ENCODE measurements at places on chromosomes 5 and 9.

DNA sequence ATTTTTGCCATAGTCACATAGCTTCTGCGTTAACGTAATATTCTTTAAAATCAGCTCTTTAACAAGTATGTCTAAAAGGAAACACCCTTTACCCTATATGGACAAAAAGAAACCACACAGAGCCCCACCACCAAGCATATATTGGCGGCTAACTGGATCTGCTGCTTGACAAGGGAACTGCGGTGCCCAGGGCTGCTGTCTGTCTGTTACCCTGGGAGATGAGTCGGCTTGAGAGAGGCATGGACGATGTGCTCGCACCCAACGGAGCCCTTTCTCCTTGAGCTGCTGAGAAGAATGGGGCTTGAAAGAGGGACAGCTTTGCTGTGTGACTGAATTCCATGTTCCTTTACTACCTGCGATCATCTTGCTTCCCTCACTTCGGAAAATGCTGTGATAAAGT lies 158.6 kb upstream of the SHB start:
- no peak for DNase-seq

- peak; percentile 21 for DNase-seq
Observed at GRCh38 chr9:111013250-111013649, 25.0 kb downstream of the LPAR1 start.

DNA sequence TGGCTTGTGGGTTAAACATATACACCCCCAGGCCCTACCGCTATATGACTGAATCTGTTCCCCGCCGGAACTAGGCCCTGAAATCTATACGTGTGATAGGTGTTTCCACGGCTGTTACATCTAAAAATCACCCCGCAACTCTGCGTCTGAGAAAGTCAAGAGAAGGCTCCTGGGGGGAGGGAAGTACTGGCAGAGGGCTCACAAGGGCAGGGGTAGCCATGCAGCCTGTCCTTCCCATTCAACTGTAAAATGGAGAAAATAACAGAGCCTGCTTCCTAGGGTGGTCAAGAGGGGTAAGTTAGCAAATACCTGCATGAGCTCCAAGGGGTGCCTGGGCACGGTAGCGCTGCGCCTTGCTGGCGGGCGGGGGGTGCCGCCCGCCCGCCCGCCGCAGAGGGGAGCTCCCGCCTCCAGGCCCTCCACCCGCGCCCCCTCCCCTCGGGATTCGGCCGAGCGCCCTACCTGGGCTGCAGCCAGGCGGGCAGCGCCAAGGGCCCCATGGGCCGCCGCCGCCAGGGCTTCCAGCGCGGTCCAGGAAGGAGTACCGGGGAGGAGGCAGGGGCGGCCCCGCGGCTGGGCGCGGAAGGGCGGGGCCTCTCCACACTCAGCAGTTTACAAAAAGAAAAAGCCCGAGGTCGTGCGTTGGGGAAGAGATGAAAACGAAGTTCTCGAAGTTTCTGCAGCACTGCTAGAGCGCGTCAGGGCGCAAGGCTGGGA lies at the start of gene HACD4:
HACD4 (minus strand) TSS at position 550 of the 717 bp plus-strand sequence; CDS start at position 500, 50 bp downstream.
- peak; percentile 18 for DNase-seq

- DNase-seq = no peak
Observed at GRCh38 chr5:135505973-135506372, 29.8 kb downstream of the NEUROG1 start.

DNA sequence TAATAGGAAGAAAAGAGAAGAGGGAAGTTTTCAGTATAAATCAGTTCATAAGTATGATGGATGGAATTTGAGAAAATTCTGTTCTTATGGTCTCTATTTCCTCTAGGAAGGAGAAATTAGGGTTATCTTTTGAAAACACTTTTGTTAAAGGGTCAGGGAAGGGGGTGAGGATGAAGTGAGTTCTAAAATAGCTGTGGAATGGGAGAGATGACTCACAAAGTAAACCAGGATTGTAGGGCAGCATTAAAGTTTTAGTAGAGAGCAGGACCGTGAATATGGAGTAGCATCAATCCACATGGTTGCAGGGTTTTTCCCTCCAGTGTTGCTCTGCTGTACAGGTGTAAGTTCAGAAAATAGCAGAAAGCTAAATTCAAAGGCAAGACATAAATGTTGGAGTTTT lies 32.4 kb downstream of the MUSK start:
- no peak for DNase-seq

DNA sequence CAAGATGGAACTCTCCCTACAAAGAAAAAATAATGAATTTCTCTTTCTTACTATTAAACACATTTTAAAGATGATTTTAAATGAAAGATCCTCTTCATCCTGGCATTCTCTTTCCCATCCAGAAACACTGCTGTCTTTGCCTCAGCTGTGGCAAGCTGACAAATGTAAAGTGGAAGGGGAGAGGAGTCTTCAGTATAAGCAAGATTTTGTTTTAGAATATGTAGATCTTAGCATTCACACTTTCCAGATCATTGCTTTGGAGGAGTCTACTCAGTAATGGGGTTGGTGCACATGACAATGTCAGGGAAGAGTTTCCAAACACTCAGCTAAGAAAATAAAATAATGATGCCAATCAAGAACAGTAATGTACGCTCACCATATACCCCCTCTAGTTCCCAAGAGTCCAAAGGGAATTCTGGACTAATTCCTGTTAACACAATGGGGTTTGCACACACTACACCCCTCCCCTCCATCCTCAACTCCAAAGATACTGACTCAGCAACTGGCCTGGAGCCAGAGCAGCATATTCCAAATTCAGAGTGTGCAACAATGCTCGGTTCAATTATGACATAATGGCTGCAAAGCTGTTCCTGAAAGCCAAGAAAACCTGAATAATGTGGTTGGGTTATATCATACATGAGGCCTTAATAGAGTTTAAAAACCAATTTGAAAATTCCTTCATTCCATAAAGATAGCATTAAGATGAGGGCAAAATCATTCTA lies 4.6 kb downstream of the C5orf63 start:
- no peak for DNase-seq

DNA sequence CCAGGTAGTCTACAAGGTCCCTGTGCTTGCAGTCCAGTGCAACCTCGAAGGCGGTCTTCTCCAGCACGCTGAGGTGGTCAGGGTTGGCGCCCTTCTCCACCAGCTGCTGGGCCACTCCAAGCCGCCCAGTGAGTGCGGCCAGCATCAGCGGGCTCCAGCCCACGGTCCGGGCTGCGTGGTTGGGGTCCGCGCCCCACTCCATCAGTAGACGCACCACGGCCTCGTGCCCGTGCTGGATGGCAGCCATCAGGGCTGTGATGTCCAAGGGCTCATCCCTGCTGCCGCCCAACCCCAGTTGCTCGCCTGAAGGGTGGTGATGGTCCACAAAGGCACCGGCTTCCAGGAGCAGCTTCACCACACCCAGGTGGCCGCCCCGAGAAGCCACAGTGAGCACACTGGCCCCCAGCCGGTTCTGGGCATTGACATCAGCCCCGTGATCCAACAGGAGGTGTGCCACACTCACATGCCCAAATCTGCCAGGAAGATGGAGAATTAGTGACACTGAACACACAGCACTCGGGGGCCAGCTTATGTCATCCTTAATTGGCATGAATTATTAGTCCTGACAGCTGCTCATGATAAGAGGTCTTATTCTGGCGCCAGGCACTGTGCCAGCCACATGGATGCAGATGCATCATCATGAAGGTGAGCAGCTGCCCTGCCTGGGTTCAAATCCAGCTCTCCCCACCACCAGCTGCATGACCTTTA lies 6.1 kb downstream of the ANKS6 start:
- DNase-seq = no peak

- no peak for DNase-seq
Observed at GRCh38 chr5:31983851-31984250, 190.3 kb downstream of the GOLPH3 start.

- DNase-seq = no peak
Observed at GRCh38 chr5:153658149-153658548, 167.7 kb downstream of the GRIA1 start.

DNA sequence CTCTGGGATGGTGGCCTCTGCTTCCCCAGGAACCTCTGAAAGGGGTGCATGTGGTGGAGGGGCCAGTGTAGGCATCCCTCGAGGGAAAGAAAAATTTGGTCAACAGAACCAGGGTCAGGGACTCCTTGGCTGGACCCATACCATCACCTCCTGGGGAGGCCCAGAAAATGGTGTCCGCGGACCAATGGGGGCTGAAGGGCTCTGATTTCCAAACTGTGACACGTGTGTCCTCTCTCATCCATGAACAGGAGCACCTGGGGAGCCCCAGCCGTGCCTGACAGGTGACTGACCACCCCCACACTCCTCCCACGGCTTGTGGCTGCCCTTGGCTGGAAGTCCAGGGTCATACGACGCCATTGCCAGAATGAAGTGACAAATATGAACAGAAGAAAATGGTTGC lies 3.9 kb downstream of the FCN2 start:
- no peak for DNase-seq

- DNase-seq = no peak
Observed at GRCh38 chr5:83107692-83108420, 30.5 kb downstream of the XRCC4 start.

DNA sequence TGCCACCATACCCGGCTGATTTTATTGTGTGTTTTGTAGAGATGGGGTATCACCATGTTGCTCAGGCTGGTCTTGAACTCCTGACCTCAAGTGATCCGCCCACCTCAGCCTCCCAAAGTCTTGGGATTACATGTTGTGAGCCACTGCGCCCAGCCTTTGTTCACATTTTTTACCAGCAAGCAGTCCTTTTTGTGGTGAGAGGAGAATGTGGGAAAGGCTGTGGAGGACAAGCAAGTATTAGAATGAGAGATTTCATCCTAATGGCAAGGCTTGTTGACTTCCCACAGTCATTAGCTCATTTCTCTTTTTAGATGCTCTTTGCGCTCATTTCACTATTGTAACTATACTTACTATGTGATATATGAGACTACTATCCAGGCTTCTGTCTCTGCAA lies 6.1 kb downstream of the IL31RA start:
- DNase-seq = no peak

DNA sequence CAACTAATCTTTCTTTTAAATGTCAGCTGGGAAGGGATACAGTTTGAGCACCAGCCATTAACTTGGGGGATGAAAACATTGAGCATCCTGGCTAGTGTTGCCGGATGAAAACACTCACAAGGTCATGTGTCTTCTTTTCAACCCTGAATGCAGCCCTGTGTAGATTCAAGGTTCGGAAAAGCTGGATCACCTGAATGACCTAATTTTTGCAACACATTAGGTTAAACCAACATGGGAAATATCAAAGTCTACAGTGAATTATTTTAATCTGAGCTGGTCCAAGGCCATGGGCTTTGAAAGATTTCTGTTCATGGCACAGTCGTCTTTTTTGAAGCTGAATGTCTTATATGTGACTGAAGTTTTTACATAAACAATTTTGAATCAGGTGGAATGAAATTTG lies 281.2 kb downstream of the ARHGEF28 start:
- no peak for DNase-seq

- DNase-seq = no peak
Observed at GRCh38 chr9:137785704-137786161, 91.8 kb upstream of the CACNA1B start.

GRCh38 chr9:14097215-14097614 lies 216.7 kb downstream of the NFIB start:
- no peak for DNase-seq

DNA sequence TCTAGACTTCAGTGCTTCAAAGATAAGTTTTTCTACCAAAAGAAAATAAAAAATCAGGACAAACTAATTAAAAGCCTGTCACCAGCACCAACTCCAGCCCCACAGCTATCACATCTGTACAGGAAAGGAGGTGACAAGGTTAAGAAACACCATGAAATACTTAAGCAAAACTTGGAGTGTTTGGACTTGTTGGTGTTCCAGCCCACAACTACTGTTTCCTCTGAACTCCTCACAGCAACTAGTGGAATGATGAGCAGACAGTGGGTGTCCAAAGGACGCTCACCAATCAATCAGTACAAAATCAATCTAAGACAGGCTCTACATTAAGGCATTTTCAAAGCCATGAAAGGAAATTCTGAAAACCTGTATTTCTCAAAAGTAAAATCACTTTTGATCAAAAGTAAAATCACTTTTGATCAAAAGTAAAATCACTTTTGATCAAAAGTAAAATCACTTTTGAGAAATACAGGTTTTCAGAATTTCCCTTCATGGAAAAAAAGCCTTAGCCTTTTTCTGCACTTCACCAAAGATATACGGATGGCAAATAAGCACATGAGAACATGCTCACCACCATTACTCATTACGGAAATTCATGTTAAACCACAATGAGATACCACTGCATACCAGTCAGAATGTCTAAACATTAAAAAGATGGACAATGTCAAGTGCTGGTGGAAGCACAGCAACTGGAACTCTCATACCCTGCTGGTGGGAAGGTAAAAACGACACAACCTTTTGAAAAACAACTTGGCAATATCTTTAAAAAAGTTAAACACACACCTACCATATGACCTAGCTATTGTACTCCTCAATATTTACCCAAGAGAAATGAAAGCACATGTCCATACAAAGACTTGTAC lies 79.7 kb downstream of the MED27 start:
- no peak for DNase-seq

DNA sequence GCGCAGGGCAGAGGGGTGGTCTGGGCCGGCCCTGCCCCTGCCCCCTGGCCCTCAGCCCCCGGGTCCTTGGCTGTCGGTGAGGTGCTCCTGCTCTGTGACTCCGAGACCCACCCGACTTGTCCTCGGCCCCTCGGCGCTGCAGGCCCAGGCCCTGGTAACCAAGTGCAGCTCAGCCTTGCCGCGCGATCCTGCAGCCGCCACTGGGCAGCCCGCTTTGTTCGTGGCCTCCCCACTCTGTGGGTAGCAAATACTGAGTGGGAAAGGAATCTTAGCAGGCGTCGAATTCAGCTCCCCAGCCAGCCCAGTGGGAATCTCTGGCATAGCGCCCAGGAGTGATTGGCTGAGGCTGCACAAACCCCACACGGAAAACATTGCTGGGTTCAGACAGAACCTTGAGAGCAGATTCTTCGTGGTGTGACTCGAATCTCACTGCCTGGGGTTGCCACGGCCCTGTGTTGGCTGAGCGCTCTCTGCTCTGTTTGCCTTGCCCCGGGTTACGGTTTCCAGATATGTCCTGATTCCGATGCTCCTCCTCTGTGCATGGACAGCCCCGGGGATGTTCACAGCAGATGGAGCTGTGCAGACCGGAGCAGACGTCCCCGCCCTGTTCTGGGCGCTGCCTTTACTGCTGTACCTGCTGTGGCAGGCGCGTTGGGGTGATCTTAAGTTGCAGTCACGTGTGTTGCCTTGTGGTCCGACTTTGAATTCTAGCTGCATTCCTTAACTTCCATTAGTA lies 13.4 kb upstream of the EXOC3 start:
- no peak for DNase-seq

DNA sequence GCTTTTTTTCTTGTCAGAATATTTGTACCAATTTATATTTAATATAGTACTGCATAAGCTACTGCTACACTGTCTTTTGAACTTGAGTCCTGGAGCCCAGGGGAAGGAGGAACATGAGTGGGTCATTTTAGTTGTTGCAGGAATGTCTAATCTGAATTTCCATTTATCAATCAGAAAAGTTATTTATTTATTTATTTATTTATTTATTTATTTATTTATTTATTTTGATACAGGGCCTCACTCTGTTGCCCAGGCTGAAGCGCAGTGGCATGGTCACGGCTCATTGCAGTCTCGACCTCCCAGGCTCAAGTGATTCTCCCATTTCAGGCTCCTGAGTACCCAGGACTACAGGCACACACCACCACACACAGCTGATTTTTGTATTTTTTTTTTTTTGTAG lies 712.6 kb downstream of the NR2F1-AS1 start:
- no peak for DNase-seq
